ENCODE measurements at places on chromosomes 11 and 22. TPM values are rescaled to one million over a fixed set of nuclear protein-coding genes. Genes with fewer than 3 reads are reported as not detected.

DNA sequence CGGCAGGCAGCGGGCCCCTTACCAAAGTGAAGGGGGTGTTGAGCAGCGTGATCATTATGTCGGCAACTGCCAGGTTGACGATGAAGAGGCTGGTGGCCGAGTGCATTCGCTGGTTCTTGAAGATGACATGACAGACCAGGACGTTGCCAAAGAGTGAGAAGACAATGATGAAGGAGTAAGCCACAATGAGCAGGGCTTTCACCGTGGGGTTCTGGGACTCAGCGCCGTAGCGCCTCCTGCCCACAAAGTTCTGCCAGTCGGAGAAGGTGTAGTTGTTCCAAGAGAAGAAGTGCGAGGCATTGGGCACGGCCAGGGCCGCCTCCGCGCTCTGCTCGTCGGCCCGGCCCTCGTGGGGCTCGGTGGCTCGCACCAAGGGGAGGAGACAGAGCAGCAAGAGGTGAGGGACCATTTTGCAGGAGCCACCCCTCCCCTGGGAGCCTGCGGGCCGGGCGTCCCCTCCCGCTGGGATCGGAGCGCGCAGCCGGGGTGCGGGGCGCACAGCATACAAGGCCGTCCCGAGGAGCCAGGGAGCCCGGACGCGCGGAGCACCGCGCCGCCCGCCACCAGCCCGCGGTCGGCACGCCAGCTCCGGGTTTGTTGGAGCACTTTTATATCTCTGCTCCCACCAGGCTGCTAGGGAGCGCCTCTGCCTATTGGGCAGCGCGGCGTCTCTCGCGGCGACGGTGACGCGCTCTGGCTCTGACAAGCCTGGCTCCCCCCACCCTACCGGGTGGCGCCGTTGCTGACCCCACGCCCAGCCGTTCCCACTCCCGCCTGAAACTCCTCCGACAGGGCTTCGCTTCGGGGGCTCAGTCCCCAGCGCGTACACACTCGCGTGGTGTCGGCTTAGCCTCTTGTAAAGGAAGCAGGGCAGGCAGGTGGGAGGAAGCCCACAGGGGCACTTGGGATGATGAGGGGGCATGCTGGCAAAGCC, at the start of gene GPR83:
GPR83 (minus strand) TSS at position 581 of the 934 bp plus-strand sequence; CDS start at position 409, 172 bp downstream.
- H3K36me3 ChIP-seq = no peaks in the 10 kb centered on the region
- peak within 1 kb of the TSS; percentile 21 for H3K4me3 ChIP-seq

GRCh38 chr11:116870054-116870453, 32.6 kb upstream of the APOA1 start:
- H3K27ac ChIP-seq = no peak overlapping the region
- H3K4me3 ChIP-seq = no peak overlapping the region
- no peaks in the 10 kb centered on the region for H3K36me3 ChIP-seq
- H3K4me1 ChIP-seq = no peaks in the 10 kb centered on the region
- no peak for DNase-seq
- H3K27me3 ChIP-seq = no peaks in the 10 kb centered on the region

DNA sequence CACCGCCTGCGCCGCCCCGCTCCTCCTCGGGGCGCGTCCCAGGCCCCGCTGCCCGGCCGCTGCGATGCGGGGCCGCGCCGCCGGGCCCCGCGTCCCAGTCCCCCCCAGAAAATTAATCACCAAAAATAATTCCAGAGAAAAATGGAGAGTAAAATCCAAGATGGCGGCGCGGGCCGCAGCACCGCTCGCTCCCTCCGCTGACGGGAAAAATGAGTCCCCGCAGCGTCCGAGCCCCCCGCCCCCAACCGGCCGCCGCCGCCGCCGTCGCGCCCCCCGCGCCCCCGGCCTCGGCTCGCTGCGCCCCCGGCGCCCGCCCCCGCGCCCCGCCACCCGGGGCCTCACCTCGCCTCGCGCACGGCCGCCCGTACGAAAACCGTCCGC, at the start of gene KMT5B:
KMT5B (minus strand) TSS at position 162 of the 381 bp plus-strand sequence. CDS start 23,220 bp downstream, outside the sequence.
- DNase-seq = peak; percentile 55
- no peaks in the 10 kb centered on the region for H3K36me3 ChIP-seq
- no peaks in the 10 kb centered on the region for H3K4me1 ChIP-seq
- peak within 1 kb of the TSS; percentile 99 for H3K27ac ChIP-seq
- peak within 1 kb of the TSS; percentile 99 for H3K4me3 ChIP-seq
- no peaks in the 10 kb centered on the region for H3K27me3 ChIP-seq

Gene FAM227A
- 2.8 TPM for total RNA-seq

Gene CD82
- 26.3 TPM for total RNA-seq

Gene SLC22A9
- not detected for total RNA-seq
